ENCODE measurements at places on chromosomes 2 and 18.
A peak's percentile ranks its signal among the peaks of the same experiment; 100 is the strongest.

GRCh38 chr2:219025637-219026585 lies 15.4 kb downstream of the CFAP65 start:
- no peak for DNase-seq

DNA sequence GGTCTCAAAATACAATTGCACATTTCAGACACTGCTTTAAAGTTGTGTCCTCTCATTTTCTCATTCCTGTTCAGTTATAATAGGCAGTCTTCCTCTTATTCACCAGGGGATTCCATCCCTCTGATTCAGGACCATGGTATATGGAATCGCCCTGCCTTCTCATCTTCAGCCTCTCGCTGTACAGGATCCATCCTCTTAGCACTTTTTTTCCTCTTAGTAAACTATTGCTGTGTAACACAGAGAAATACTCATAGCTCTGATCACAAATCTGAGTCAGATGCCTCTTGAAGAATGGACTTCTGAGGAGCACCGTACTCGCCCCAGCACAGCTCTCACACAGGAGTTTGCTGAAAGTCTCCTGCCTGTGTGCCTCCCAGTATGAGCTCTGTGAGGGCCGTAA lies 11.3 kb downstream of the RMP24 start:
- no peak for DNase-seq

GRCh38 chr2:201180010-201180409 lies 2.9 kb upstream of the CASP10 start:
- DNase-seq = peak; percentile 42

GRCh38 chr2:122100346-122100745 lies 344.9 kb downstream of the TSN start:
- DNase-seq = no peak

GRCh38 chr2:240358821-240359397 lies 76.6 kb upstream of the GPC1 start:
- no peak for DNase-seq

- no peak for DNase-seq
Observed at GRCh38 chr18:56851774-56852173, 200.6 kb downstream of the WDR7 start.

DNA sequence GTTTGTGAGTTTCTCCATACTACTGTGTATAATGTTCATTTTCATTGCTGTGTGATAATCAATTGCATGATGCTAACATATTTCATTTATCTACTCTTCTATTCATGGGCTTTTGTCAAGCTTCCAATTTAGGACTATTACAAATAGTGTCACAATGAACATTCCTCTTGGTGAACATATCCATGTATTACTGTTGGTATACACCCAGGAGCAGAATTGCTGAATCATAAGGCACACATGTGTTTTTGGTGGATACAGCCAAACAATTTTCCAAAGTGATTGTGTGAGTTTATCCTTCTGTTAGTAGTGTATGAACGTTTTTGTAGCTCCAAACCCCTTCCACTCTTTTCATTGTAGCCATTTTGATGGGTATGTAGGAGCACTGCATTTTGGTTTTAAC lies 101.6 kb upstream of the COPS8 start:
- no peak for DNase-seq

DNA sequence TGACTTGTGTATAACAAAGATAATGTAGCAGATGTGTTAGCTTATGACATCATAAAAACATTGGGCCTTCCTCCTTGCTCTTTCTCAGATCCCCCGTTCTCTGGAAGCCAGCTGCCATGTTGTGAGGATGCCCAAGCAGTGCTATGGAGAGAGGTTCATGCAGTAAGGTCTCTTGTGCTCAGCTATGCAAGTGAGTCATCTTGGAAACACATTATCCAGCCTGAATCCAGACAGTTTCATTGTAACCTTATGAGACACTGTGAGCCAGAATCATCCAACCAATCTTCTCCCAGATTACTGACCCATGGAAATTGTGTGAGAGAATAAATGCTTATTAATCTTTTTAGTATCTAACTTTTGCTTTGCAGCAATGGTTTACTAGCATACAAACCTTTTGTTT lies 60.8 kb downstream of the ST6GAL2 start:
- DNase-seq = no peak

GRCh38 chr2:15645300-15645699 lies 53.6 kb downstream of the DDX1 start:
- no peak for DNase-seq

GRCh38 chr2:219253753-219254589 lies at the start of gene TUBA4A:
Gene TUBA4A (minus strand): TSS chr2:219253918. CDS start chr2:219253858, 60 bp downstream.
- DNase-seq = peak; percentile 90

GRCh38 chr2:94870440-94871225 lies 597 bp upstream of the TEKT4 start:
- peak; percentile 45 for DNase-seq

GRCh38 chr2:180056367-180057118 lies 49.4 kb upstream of the CWC22 start:
- no peak for DNase-seq

DNA sequence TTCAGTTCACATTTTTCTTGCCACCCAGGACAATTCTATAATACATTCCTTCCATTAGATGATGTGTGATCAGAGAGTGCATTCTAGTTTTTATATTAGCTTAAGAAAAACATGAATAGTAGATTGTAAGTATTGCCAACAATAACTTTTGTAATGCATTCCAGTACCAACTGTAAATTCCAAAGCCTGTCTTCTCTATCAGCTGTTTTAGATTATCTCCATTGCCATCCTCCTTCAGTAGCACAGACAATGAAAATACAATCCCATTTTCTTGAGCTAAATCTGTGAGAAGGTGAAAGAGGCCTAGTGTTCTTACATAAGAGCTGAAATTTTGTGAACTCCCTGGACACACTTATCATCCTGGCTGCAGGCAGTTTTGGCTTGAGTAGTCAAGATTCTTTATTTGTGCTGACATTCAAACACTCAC lies 103.9 kb downstream of the CCBE1 start:
- DNase-seq = no peak

DNA sequence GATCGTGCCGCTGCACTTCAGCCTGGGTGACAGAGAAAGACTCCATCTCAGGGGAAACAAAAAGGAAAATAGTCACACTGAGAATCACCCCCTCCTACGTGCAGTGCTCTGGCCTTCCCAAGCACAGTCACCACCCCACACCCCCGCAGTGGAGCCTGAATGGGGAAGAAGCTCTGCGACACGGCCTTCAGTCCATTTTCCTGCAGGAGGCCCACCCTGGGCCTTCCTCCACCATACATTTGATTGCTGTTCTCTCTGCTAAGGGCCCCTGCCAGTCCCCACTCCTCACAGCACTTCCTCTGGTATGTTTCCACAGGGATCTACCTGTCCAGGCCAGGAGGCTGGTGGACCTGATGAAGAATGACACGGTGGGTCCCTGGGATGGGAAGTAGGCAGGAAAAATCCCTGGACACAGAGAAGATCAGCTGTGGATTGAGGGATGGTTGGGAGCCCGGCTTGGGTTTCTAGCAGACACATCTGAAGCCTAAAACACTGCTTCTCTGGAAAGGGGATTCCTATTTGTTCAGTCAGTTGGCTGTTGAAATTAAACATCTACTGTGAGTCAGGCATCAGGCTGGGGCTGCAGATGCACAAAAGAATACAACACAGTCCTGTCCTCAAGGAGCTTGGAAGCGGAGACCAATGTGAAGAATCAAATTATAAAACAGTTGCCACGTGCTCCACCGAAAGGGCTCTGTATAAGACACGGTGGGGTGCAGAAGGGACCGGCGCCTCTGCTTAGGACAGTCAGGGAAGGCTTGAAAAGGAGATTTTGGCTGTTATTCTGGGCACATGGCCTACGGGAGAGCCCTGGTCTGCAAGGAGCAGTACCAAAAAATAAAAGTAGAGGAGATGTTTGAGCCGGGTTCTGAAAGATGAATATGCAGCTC lies 82.2 kb downstream of the PLB1 start:
- DNase-seq = no peak

GRCh38 chr2:78418021-78418420 lies 607.5 kb upstream of the REG3G start:
- no peak for DNase-seq

DNA sequence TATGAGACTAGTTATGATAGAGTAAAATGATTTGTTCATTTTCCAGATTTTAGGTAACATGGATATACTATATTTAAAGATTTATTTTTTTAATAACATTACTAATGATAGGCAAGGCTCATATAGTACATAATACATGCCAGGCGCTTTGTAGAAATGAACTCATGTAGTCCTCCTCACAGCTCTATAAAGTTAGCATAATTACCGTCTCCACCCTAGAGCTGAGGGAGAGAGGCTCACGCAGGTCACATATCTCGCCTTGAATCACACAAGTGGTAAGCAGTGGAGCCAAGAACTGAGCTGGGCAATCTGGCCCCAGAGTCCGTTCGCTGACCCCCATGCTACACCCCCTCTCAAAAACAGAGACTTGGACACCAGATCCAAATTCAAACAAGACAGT lies 222.5 kb downstream of the FAM210A start:
- no peak for DNase-seq

DNA sequence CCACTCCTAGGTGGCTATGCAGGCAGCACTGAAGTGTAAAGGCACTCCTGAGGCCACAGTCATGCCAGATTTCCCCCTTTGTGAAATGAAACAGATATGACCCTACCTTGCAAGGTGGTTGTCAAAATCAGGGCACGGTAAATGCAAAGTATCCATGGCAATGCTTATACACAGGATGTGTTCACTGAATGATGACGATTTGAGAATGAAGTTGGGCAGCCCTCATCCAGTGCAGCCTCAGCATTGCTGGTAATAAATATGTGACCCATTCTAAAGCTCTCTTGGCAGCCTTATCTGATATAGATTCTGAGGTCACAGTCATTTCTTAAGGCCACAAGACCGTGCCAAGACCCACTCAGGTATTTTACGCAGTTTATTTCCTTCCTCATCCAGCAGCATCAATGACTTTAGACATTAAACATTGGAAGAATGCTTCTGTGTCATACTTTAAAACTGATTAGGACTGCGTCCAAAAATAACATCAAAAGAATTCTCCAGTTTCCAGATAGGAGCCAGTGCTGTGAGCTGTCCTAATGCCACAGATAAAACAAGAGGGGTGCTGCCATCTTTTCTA lies 125.5 kb upstream of the SERTAD2 start:
- DNase-seq = no peak

DNA sequence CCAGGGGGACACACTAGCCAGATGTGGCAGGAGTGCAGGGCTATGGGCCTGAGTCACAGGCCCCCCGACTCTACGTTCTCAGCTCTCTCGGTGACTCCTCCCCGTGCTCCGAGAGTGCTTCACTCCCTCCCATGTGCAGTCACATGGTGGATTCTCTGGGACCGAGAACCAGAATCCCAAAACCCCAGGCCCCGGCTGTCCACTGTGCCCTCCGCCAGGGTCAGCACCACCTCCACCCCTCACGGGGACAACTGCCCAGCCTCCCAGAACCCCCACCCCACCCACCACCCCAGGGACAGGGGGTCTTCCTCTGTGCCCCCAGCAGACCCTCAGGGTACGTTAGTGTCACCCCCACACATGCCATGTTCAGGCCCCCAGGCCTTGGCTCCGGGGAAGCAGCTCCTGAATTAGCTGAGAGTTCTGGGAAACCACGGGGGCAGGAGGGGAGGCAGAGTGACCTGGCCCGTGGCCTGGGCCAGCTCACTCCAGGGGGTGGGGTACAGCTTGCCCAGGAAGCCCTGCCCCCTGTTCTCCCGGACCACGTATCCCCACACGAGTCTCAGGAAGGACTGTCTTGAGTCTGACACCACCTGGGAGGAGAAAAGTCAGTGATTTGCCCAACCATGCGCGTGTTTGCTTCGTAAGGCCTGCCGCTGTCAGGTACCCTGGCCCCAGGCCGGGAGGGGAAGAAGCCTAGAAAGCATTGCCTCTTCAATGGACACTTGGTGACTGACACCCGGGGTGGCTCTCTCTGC lies 4.4 kb downstream of the RAMP1 start:
- no peak for DNase-seq

DNA sequence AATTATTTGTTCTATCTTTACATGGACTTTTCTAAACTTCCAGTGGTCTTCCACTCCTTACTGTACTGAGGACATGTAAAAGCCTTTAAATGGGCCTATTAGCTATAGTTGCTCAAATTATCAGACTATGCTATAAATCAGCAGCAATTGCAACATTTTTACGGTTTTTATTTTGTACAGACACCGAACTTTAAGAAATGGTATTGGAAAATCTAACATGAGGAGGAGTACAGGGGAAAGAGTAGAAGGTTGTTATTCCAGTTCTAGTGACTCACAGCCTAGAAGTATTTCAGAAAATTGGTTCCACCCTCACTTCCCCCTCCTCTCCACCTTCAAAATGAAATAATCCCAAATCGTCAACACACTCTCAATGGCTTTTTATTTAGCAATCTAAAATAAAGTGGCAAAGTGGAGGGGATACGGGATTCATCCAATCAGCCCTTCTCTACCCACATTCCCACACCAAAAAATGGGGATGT lies 1.1 kb downstream of the NCKAP1 start:
- no peak for DNase-seq

- DNase-seq = peak; percentile 39
Observed at GRCh38 chr18:3051718-3052410, 38.9 kb upstream of the LPIN2 start.

DNA sequence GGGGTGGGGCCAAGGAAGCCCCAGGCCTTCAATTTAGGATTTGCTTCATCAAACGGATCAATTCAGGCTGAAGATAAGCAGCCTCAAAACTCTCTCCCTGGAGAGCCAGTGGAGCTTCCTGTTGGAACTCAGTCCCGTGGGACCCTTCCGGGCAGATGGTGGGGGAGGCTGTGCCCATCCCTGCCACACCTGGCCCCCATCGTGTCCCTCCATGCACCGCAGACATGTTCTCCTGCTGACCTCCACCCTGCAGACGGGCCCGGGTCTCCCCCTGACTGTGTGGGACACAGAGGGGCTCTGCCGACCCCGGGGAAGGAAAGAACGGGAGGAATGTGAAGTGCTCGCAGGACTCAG lies 144.2 kb downstream of the TPO start:
- no peak for DNase-seq

GRCh38 chr2:135694711-135695110 lies 46.9 kb upstream of the UBXN4 start:
- DNase-seq = no peak

DNA sequence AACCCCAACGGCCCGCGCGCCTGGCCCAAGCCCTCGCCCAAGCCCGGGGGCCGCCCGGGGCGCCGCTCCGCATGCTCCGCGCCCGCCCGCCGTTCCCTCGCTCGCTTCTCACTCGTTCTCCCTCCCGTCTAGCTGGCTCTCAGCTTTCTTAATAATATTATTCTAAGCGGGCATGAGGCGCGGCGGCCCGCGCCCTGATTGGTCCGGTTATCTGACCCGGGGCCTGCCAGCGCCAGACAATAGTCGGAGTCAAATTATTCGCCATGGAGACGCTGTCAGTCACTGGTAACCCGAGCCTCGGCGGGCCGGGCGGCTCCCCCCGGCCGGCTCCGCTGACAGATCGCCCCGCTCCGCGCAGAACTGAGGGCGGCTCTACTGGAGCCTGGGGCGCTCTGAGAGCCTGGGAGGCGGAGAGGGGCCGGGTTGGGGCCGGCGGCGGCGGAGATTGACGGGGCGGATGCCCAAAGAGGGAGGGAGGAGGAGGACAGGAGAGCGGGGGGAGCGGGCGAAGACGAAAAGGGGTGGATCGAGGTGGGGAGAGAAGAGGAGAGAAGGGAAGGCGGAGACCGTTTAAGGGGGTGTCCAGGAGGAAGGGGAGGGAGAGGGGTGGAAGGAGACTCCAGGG lies at the start of gene SIX2:
Gene SIX2, minus strand, starts transcription at position 150 of the 625 bp plus-strand sequence. CDS start 342 bp downstream, outside the sequence.
- peak; percentile 77 for DNase-seq
